ENCODE measurements at places on chromosomes 1 and 21.
A peak's percentile ranks its signal among the peaks of the same experiment; 100 is the strongest.

DNA sequence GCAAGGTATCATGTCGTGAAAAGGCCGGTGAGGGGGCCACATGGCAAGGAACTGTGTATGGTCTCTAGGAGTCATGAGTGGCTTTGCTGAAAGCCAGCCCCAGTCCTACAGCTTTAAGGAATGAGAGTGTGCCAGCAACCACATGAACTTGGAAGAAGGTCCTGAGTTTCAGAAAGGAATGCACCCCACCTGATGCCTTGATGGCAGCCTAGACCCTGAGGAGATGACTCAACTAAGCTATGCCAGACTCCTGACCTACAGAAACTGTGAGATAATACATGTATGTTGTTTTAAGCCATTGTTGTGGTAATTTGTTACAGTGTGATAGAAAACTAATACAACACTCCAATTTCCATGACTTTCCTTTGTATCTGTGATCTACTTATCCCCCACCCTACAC is 33.5 kb upstream of the AKT3 start:
- peak; percentile 35 for DNase-seq

DNA sequence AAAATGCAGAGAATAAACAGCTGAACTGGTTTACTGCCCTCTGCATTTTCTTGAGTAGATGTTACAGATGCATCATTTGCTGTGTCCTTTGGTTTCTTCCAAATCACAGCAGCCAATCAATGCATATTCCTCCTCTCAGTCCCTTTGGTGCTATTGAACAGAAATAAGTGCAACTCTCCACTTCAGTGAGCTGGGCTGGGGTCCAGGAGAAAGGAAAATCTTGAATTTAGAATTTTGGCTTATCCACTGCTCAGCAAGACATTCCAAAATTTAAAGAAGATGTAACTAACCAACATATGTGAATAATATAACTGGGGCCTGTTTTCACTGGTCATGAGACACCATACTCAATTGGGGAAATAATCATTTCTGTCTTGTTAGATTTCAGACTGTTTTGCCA is 39.2 kb downstream of the PRMT6 start:
- DNase-seq = no peak

DNA sequence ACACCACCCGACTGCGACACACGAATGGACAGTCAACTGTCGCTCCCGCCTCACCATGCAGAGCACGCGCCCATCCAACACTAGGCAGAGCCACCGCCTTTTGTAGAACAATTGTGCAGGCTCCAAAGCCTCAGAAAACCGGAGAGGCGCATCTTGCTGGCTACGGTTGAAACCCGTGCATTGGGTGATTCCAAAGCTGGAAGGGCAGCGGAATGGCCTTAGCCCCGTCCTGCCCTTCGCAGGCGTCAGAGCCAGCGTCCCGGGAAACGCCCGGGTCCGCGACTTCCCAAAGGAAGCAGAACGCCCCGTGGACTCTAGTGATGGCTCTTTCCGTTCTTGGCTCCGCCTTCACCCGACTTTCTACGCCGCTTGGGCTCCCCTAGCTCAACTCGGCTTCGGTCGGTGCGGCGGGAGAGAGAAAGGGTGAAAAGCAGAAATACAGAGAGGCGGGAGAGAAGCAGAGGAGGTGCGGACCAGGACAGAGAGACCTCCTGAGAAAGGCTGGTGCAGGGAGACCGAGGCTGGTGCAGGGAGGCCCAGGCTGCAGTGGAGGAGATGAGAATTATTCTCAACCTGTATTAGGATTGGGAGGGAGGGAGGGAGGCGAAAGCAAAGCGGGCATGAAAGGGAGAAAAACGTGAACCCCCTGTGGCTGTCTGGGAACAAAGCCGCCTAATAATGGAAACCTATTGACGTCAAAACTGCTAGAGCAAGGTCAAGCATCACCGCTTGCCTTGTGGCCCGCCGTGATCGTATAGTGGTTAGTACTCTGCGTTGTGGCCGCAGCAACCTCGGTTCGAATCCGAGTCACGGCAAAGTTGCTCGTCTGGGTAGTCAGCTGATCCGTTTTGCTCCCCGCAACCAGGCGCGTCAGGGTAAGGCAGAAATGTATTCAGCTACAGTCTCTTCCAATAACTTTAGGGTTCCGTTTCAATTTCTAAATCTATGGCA is 99.5 kb downstream of the PRKAB2 start:
- DNase-seq = peak; percentile 51

DNA sequence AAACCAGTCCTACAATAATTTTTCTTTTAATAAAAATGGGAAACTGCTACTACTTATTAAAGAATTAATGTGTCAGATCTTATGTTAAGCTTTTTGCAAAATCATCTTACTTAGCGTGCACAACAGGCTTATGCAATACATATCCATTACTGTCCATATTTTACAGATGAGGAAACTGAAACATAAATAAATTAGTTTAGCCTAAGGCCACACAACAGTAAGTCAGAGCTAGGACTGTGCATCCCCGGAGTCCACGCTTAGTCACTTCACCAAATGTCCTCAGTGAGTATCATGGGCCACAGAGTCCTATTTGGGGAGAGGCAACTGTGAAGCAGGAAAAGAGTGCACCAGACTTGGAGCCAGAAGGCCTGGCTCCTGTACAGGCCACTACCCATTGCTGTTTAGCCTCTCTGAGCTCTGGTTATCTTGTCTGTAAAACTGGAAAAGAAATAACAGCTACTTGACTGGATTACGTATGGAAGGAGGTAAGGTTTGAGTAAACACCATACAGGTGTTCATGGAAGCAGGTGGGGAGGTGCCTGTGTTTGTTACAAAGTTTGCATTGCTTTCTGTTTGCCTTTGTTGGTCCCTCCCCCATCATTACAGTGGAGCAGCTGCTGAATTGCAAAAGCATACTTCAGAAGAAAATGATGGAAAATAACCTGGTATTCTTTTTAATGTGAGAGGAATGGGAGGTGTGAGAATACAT is 192.8 kb downstream of the FCRL5 start:
- peak; percentile 34 for DNase-seq

- no peak for DNase-seq
These were observed 18.7 kb downstream of the PRKAA2 start for GRCh38 chr1:56663846-56664245.

- peak; percentile 26 for DNase-seq
These were observed 99.3 kb downstream of the CEP350 start for GRCh38 chr1:180053594-180054567.

GRCh38 chr1:75594327-75594726 is 16.6 kb downstream of the SLC44A5 start:
- no peak for DNase-seq

DNA sequence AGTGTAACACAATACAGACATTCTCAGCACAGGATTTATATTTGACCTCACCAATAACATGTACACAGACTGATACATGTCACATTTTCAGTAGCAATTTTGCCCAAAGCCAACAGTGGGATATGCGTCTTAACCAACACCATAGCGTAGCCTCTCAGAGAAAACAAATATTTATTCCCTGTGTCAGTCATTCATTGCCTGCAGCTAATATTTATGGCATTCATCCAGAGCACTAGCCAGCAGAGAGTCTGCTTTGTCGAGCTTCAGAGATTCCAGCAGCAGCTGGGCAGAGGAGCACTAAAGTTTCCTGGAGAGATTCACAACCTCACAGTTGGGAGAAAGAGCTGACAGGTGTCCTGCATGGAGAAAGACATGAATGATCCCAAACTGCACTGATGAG is 400.7 kb upstream of the DAB1 start:
- DNase-seq = peak; percentile 67

DNA sequence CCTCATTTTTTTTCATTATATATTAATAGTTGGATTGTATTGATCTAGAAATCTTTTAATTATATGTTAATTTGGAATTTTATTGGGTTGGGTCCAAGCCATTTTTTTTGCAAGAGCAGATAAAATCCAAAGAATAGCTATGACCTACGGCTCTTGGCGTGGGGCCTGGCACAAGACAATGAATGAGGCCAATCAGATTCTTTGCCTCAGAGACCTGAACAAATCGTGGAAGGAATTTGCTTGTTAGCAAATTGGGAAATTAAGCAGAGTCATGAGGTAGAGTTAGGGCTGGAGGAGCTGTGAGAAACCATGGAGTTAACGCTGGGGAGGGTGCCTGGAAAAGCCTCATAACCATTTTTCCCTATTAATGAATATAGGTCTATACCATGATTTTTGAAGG is 40.1 kb downstream of the CAMSAP2 start:
- DNase-seq = no peak

DNA sequence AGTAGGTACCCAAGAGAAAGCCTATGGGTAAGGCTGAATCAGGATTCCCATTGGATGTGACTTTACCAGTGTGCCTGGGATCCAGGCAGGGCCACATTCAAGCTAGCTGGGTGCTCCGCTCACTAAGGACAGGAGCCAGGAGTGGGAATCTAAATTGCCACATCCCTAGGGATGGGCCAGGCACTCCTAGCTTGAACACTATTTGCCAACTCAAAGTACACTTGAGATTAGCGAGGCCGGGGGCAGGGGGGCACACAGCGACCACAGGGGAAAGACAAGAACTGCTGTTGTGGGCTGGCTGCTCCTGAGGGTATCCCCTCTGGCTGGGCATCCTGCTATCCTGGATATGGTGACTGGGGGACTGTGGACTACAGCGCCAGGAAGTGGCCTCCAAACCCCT is 4.3 kb downstream of the SLC45A3 start:
- DNase-seq = no peak

- DNase-seq = no peak
These were observed 63.3 kb downstream of the AK4 start for GRCh38 chr1:65211331-65211730.

DNA sequence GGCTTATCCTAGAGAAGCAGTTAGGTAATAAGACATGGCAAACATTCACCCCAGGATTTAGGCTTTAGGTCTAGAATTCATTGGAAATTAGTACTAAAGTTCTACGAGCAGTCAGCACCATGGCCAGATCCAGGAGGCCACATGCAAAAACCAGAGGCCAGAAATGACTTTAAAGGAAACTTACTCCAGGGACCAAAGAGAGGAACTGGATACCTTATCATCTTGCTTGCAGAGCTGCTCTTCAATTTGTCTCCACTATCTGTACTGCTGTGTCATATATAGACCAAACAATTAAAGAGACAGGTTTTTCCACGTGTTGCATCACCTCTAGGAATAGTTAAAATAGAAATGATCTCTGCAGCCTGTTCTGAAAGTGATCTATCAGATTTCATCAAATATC is 127.8 kb downstream of the LMX1A start:
- DNase-seq = peak; percentile 15

- DNase-seq = peak; percentile 18
These were observed 4.0 kb downstream of the HAO2 start for GRCh38 chr1:119372503-119373086.

DNA sequence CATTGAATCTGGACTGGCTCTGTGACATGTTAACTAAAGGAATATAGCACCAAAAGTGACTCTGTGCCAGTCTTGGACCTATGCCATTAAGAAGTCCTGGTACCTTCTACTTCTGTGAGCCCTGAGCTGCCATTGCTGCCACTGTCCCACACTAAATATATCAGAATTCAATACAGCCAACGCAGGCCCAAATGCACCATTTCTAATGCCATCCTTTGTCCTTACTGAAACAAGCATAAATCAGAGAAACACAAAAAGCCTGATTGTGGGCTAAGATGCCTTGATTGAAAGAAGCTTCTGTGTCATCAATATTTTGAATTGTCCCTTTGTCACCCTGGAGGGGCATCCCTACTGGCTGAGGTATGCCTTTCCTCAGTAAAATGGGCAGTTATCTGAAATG is 66.9 kb upstream of the NEK2 start:
- DNase-seq = no peak

- DNase-seq = no peak
These were observed 631.0 kb downstream of the MRPL39 start for GRCh38 chr21:24976238-24976637.

DNA sequence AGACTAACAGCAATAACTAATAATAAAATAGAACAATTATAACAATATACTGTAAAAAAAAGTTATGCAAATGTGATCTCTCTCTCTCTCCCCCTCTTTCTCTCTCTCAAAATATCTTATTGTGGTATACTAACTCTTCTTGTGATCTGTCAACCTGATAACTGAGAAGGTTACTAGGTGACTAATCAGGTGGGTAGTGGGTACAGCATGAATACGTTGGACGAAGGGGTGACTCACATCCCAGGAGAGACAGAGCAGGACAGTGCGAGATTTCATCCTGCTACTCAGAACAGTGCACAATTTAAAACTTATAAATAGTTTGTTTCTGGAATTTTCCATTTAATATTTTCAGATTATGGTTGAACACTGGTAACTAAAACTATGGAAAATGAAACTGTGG is 257.5 kb downstream of the LRRC40 start:
- no peak for DNase-seq

DNA sequence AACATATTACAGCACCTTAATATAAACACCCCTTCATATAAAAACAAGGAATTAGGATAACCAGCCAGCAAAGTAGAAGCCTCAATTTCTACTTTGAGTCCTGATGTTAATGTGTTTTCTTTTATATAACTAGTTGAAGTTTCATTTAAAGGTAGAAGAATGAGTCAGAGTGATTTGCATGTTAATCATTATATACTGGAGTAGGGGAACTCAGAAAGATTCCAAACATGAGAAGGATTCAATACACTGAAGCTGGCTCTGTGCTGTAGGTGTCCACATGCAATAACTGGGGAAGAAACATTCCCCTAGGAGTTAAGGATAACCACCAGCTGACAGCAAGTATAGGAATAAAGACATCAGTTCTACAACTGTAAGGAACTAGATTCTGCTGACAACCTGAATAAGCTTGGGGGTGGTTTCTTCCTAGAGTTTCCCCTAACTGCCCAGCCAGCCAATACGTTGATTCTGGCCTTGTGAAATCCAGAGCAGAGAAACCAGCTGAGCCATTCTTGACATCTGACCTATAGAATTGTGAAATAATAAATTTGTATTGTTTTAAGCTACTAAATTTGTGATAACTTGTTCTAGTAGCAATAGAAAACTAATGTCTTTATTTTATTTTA is 33.4 kb upstream of the RNPC3 start:
- DNase-seq = no peak

DNA sequence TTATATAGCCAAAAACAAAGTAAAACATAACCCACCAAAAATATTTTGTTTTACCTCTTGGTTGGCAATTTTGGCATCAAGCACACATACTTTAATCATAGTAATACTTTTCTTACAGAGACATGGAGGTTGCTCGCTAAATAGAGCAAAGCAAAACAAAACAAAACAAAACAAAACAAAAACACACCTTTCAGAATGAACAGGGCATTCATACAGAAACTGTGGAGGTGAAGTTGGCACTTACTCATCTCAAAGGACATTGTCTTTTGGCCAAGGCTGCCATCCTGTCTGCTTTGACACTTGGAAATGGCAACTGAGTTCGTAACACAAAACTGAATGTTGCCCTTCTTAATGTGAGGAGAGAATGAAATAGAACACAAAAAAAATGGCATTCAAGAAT is 773.1 kb downstream of the USP25 start:
- no peak for DNase-seq
